ENCODE measurements at places on chromosomes 4 and X. TPM values are rescaled to one million over a fixed set of nuclear protein-coding genes. Genes with fewer than 3 reads are reported as not detected.

GRCh38 chr4:101914761-101915160, 124.2 kb downstream of the BANK1 start:
- DNase-seq: no peak

- no peak for DNase-seq
Observed at GRCh38 chr4:168488869-168489274, 8.0 kb upstream of the PALLD start.

- no peak for DNase-seq
Observed at GRCh38 chr4:82899374-82900065, 1.0 kb upstream of the THAP9 start.

GRCh38 chrX:17768997-17769396, 31.7 kb downstream of the SCML1 start:
- no peak for DNase-seq

The SNX12 gene
- 37.1 TPM for total RNA-seq

The CA5B gene
- total RNA-seq: 12.7 TPM

DNA sequence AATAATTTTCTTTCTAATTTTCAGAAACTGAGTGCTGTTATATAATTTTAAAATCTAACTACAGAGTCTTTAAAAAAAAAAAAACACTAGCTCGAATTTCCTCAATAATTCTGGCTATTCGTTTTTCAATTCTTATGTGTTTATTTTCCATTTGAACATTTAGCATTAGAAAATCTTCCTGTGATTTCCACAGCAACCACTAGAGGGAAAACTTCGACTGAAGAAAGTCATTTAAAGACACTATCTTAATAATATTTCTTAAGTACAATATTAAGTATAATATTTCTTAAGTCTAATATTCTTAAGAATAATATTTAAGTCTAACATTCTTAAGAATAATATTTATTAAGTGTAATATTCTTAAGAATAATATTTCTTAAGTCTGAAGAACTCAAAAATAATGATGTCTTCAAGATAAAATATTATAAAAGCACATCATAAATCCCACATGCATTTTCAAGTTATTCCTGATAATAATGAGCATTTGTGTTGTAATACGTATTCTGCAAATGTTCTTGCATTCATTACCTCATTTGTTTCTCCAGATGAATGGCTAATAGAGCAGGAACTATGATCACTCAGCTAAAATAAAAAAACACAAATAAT, 118.4 kb upstream of the WDR17 start:
- no peak for DNase-seq

GRCh38 chr4:866761-867390, 40.9 kb upstream of the CPLX1 start:
- no peak for DNase-seq

DNA sequence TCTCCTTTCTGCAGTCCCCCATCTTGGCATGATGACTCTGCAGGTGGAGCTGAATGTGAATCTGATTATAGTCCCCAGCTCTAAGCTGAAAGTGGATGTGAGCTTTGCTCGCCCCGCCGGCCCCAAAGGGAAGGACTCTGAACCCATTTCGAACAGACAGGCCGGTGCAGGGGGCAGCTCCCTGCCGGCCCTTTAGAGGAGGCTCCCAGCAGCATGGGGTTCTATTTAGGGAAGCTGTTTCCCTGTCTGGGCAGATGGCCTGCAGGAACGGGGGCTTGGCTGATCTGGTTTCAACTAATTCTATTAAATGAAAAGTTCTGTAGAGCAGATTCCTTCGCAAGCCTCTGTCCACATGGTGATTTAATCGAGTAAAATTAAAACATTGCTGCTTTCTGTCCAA, 104.8 kb upstream of the MSX1 start:
- DNase-seq: no peak

GRCh38 chrX:13622401-13622964, 30.5 kb upstream of the TCEANC start:
- DNase-seq: no peak

Data from activated CD8-positive, alpha-beta memory T cell treated with anti-CD3 and anti-CD28 coated beads, Interleukin-2, amount 10 ng/mL, durations not matched to agents 7 days and 5 days (primary cell).